ENCODE measurements at places on chromosomes 2 and 18. TPM values are rescaled to one million over a fixed set of nuclear protein-coding genes. Genes with fewer than 3 reads are reported as not detected.

- H3K27ac ChIP-seq, result no peak overlapping the region
- H3K27me3 ChIP-seq, result no peaks in the 10 kb centered on the region
- H3K4me1 ChIP-seq, result no peaks in the 10 kb centered on the region
- no peaks in the 10 kb centered on the region for H3K36me3 ChIP-seq
- no peak overlapping the region for H3K4me3 ChIP-seq
These were observed 132.7 kb downstream of the SCG2 start for GRCh38 chr2:223469270-223470046.

The RIT2 gene
- total RNA-seq, result not detected

DNA sequence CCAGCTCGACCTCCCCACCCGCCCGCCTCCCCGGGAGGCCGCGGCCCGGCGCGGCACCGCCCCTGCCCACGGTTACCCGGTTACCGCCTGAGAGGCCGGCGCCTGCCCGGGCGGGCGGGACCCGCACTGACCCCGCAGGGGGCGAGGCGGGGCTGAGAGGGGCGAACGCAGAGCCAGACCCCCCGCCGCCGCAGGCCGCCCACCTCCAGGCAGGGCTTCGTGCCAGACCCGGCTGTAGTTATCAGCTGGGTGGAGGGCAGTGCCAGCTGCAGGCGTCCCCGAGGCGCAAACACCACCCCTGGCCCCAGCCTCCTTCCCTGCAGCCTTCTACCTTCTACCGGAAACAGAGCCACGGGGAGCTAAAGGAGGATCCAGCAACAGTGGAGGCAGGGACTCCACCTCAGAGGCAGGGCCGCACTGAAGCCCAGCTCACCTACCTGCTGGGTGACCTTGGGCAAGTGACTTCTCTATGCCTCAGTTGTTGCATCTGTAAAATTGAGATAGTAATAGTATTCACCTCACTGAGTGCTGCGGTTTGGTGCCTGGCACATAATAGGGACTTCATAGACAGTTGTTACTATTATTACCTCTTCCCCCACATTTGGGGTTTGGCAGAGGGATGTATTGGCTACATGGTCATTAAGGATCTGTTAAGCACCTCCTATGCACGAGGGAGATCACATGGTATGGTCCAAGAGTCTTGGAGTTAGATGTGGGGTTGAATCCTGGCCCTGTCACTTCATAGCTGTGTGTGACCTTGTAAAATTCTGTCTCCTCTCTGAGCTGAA is 231.6 kb upstream of the SMAD2 start:
- H3K4me1 ChIP-seq, result peaks cover 19% of the 10 kb centered on the region
- H3K4me3 ChIP-seq, result peak overlapping the region; percentile 77
- peaks cover 7% of the 10 kb centered on the region for H3K27me3 ChIP-seq
- no peaks in the 10 kb centered on the region for H3K36me3 ChIP-seq

- no peak for DNase-seq
- no peaks in the 10 kb centered on the region for H3K36me3 ChIP-seq
- no peaks in the 10 kb centered on the region for H3K27me3 ChIP-seq
- no peak overlapping the region for H3K27ac ChIP-seq
These were observed 18.1 kb downstream of the IMPA2 start for GRCh38 chr18:11999429-11999828.

GRCh38 chr18:39701839-39702238 is 2136.2 kb upstream of the CELF4 start:
- no peaks in the 10 kb centered on the region for H3K4me1 ChIP-seq
- no peak for DNase-seq
- no peaks in the 10 kb centered on the region for H3K27me3 ChIP-seq
- H3K27ac ChIP-seq, result no peak overlapping the region

- H3K4me3 ChIP-seq, result no peak overlapping the region
- peaks cover 3% of the 10 kb centered on the region for H3K4me1 ChIP-seq
- no peak for DNase-seq
These were observed 179.3 kb downstream of the TMEM18 start for GRCh38 chr2:497770-498492.

- H3K27me3 ChIP-seq, result peaks cover 8% of the 10 kb centered on the region
- no peak for DNase-seq
- H3K36me3 ChIP-seq, result peaks cover 3% of the 10 kb centered on the region
- H3K4me3 ChIP-seq, result no peak overlapping the region
- H3K4me1 ChIP-seq, result no peaks in the 10 kb centered on the region
These were observed 108.9 kb upstream of the KLF7 start for GRCh38 chr2:207274530-207275189.

The DYNAP gene
- total RNA-seq, result not detected
